ENCODE measurements at places on chromosomes 5 and 9.

DNA sequence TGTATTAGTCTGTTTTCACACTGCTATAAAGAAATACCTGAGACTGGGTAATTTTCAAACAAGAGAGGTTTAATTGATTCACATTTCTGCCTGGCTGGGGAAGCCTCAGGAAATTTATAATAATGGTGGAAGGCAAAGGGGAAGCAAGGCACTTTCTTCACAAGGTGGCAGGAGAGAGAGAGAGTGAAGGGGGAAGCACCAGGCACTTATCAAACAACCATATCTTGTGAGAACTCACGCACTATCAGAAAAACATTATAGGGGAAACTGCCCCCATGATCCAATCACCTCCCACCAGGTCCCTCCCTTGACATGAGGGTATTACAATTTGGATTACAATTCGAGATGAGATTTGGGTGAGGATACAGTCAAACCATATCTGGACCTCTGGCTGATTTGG is 34.7 kb downstream of the ADRB2 start:
- no peak for DNase-seq

- DNase-seq: peak; percentile 35
Observed at GRCh38 chr9:95131023-95131943, 186.2 kb downstream of the FANCC start.

GRCh38 chr5:7242118-7242710 is 153.7 kb upstream of the ADCY2 start:
- no peak for DNase-seq

DNA sequence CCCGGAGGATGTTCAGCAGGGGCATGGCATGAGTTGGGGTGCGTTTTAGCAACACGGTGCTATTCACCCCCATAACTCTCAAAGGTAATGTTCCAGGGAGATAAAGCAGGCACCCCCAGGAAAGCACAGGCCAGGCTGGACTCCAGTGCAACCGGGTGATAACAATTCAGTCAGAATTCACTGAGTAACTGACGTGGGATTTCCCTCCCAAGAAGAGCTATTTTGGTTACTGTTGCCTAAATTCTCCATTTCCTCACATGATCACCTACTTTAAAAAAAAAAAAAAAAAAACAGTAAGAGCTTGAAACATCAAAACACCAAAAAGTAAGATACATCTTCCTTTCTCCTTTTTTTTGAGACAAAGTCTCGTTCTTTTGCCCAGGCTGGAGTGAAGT is 137.6 kb upstream of the WWC1 start:
- DNase-seq: no peak

GRCh38 chr9:2210201-2210600 is 195.1 kb downstream of the SMARCA2 start:
- DNase-seq: no peak

DNA sequence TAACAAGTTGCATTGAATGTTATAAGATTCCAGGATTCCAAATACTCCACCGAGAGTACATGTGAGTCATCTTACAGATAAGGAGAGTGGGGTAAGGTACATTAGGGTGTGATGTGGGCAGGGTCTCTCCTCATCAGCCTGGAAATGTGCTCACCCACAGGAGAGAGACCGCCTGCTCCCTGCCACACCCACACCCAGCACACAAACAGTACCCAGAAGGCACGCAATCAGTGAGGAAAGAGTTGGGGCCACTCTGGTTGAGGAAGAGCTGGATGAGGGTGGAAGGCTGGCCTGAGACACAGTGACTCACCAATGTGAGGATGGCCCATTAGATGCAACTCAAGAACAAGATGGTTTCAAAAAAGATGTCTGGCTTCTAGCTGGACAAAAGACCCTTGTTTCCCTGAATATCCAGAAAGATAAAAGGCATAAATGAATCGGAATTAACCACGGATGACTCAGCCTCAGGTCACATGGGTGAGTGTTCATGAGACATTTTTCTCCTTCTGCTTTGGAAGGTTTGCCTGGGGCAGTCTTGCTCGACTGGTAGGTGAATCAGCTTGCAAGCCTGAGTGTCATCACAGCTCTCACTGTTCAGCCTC is 51.1 kb upstream of the LHFPL2 start:
- no peak for DNase-seq

DNA sequence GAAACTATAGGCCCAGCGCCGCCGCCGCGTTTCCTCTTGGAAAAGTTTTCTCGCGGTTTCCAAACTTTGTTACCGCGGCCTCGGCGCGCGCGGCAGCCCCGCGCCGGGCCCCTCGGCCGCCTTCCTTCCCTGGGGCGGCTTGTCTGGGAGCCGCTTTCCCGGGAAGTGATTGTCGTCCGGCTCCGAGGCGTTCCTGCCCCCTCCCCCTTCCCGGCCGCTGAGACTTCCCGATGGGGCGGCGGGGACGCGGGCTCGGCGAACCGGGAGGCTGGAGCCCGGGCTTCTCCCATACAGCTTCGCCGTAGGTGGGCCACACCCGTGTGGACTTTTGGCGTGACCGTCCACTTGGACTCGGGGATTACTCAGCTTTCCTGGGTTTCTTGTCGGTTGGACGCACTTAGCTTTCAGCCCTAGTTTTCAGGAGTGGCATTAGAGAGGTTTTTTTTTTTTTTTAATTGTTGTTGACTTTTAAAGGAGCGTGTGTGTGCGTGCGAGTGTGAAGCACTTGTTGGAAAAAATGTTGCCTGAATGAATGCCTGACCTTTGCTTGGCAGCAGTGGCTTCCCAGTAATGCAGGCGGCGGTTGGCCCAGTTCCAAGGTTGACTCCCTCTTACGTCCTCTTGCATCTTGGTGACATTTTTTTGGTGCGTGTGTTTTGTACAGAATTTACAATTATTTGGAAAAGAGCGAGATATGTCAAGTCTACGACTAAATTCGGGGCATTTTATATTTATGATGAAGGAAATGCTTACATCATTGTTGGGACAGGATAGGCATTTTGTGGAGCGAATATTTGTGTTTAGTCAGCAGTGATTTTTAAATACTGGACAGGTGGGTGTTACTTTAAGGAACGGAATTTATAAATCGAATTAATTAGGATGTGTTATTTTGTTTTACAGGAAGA is 821 bp downstream of the CTNNA1 start:
- peak; percentile 36 for DNase-seq

GRCh38 chr9:90024409-90024808 is 419.6 kb downstream of the GADD45G start:
- no peak for DNase-seq

DNA sequence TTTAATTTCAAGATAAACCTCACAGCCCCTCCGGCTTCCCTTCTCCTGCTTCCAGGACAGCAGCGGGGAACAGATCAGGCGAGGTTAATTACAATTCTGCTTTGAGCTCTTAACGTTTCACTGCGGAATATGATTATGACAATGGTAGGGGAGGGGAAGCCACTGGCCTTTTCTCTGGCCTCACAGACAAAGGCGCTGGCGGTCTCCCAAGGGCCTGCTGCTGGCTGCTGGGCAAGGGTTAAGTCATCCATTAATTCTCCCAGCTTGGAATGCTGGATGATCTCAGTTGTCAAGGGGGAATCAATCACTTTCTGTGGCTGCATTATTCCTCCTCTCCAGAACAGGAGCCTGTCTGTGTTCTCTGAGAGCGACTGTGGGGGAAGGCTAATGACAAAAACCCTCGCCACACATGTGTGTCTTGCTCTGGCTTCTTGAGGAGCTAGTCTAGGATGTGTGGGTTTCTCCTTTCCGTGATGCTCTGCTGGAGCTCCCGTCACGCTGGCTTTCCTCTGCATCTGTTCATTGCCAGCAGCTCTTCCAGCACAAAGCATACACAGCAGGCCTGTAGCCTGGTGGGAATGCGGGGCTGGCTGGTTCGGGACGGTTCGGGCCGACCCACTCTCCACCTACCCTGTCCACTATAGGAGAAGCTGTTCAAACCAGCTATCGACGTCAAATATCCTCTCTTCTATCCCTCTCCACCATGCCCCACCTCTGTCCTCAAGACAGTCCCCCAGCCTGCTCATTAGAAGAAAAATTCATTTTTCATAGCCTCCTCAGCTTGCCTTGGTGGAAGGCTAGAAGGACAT is 82.8 kb downstream of the DCP2 start:
- DNase-seq: no peak

DNA sequence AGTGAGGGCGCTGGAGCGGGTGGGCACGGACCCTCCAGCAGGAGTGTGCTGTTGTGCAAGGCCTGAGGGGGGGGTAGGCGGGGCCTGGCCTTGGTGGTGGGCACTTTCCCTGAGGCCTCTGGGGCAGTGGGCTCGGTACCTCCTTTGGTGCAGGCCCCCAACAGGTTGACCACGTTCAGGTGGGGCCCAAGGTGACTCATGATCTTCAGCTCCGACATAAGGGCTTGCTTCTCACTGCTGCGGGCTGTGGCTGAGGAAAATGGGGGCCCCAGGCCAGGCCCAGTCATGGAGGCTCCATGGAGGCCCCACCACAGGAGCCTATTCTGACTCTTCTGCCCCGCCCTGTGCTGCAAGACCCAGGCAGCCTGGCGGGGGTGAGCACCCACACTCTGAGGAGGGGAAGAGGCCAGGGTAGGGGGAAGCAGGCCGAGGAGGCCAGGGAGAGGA is 31.5 kb downstream of the PDGFRB start:
- no peak for DNase-seq

DNA sequence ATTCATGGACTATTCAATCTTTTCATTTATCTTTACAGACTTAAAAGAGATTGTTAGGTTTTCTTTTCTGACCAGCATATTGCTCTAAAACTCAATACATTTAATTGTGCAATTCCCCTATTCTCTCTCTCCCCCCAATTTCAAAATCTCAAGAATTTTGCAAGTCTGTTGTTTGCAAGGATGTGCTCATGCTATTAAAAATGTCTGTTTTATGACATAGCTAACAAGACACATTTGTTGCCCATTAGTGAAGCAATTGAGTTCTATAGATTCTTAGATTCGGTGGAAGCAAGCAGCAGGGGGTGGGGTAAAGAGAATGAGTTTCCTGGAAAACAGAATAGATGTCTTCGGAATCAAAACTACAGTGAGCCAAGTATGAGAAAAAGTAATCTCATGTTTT is 8.5 kb upstream of the CSNK1A1 start:
- DNase-seq: no peak

DNA sequence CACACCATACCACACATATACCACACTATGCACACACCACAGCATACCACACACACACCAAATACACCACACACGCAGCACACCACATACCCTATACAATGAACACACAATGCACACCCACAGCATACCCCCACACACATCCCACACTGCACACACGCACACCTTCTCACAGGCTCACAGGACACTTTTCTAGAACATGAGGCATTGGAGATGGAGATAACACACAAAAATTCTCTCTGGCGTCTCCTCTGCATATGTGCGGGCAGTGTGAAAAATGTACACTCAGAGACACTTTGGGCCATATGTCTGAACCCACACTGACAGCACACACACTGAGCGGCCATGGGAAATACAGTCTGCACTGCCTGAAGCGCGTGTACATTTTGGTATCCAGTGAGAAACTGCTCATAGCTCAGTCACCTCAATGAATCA is 278.1 kb downstream of the GADD45G start:
- no peak for DNase-seq

DNA sequence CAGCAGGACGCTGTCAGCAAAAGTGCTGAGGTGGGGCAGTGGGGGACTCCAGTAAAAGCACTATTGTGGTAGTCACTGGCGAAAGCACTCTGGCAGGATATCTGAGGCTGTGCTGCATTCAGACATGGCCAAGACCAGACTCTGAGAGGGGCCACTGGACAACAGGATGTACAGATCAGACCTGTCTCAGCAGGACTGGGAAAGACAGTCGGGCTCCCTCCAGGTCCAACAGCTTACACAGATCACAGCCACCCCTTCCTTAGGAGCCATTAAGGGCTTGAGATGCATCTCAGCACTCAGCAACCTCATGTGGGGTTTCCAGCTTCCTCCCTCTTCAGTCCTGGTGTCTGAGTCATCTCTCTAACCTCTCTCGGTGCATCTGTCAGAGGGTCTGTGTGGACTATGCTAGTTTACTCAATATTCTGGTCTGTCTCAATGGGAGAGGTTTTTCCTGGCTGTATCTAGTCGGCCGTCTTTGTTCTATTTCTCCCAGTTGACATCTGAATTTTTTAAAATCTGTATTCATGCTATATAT is 154.5 kb downstream of the CWC27 start:
- no peak for DNase-seq

- no peak for DNase-seq
Observed at GRCh38 chr9:134152022-134152448, 12.3 kb downstream of the RNU6ATAC start.

DNA sequence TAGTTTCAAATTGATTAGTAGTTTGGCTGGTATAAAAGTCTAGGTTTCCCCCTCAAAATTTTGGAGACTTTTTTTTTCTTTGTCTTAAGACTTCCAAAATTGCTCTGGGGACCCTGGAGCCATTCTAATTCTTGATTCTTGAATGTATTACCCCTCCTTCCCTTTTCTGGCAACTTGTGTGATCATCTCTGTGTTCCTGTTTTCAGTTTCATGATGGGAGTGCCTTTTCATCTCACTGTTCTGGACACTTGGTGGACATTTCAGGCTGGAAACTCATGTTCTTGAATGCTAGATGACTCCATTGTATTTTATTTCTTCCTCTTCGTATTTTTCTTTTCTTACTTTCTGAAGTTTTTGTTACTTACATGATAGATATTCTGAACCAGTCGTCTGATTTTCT is 57.3 kb upstream of the LRRC70 start:
- no peak for DNase-seq

DNA sequence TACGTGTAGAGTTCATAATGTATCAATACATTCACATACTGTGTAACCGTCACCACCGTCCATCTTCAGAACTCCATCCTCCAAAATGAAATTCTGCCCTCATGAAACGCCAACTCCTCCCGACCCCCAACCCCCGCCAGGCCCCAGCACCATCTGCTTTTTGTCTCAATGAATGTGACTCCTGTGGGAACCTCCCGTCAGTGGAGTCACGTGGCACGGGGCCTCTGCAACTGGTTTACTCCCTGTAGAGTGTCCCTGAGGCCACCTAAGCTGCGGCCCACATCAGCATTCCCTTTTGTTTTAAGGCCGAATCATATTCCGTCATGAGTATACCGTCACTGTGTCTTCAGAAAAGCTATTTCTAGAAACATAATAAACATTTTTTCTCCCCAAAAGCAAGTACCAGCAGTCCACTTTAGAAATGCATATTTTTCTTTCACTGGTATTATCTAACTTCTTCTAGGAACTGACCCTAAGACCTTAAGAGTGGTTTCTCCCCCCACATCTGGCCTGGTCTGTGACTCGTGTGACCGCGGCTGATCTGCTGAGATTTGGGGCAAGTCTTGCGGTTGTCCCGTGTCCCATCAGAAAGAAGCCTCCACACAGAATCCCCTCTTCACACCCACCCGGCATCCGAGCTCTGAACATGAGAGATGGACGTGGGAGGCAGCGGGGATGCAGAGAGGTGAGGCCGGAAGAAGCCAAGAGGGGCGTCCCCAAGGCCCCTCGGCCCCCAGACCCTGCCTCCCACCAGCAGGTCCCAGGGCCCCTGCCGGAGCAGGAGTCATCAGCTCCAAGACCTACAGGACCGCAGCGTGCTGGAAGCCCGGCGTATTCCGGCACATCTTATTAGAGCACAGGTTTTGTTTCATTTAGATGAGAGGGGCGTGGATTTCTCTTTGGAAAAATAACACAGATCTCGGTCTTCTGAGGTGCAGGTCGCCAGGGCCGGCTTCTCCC is 38.3 kb downstream of the SLC6A3 start:
- peak; percentile 26 for DNase-seq
